A549 treated with GW870086 at 1 μM for 4 hours (cell line): ENCODE measurements at places on chromosomes 7 and 10. TPM values are rescaled to one million over a fixed set of nuclear protein-coding genes. Genes with fewer than 3 reads are reported as not detected.

DUSP5 gene
- 111 to 161 TPM (median 136 TPM) in 5 replicates for total RNA-seq

TDRD1 gene
- total RNA-seq, result not detected in 5 replicates

ATOH7 gene
- 0.17 to 0.34 TPM (median 0.18 TPM) in 5 replicates for total RNA-seq

MYH16 gene
- 0.32 to 0.70 TPM (median 0.39 TPM) in 5 replicates for total RNA-seq

PRTFDC1 gene
- total RNA-seq, result 16.5 to 18.4 TPM (median 17.0 TPM) in 5 replicates

FAM200A gene
- 4.9 to 7.0 TPM (median 6.9 TPM) in 5 replicates for total RNA-seq

RAPGEF5 gene
- 0.09 to 0.23 TPM (median 0.10 TPM) in 5 replicates for total RNA-seq

SRGN gene
- 92.1 to 132 TPM (median 99.4 TPM) in 5 replicates for total RNA-seq

POLD2 gene
- 145 to 166 TPM (median 162 TPM) in 5 replicates for total RNA-seq

SLC13A4 gene
- not detected in 5 replicates for total RNA-seq

KDM7A gene
- total RNA-seq, result 2.1 to 3.1 TPM (median 2.5 TPM) in 5 replicates

CALML5 gene
- total RNA-seq, result not detected in 5 replicates

UPK3BL2 gene
- total RNA-seq, result 1.3 to 3.3 TPM (median 2.3 TPM) in 5 replicates

TRIM50 gene
- 0.08 TPM in 1 of 5 replicates, not detected in the others for total RNA-seq

CYP2C8 gene
- not detected in 5 replicates for total RNA-seq

RHEB gene
- total RNA-seq, result 97.6 to 165 TPM (median 153 TPM) in 5 replicates

NPC1L1 gene
- 0.03 to 0.11 TPM (median 0.06 TPM) in 5 replicates for total RNA-seq

INMT gene
- not detected in 5 replicates for total RNA-seq

EPO gene
- 0.09 TPM in 1 of 5 replicates, not detected in the others for total RNA-seq

GIMAP1 gene
- total RNA-seq, result not detected in 5 replicates

PNLIPRP1 gene
- total RNA-seq, result not detected in 5 replicates

CCDC7 gene
- 0.45 to 1.0 TPM (median 0.75 TPM) in 5 replicates for total RNA-seq

PPP1R17 gene
- total RNA-seq, result not detected in 5 replicates

DNA2 gene
- total RNA-seq, result 7.4 to 10.5 TPM (median 9.1 TPM) in 5 replicates

RBP3 gene
- total RNA-seq, result not detected in 5 replicates

SYNPO2L gene
- total RNA-seq, result 0.07 TPM in 1 of 5 replicates, not detected in the others
